ENCODE measurements at places on chromosomes 13 and 19.

- no peak for DNase-seq
Measured at GRCh38 chr13:110118106-110118505, 188.9 kb downstream of the COL4A1 start.

DNA sequence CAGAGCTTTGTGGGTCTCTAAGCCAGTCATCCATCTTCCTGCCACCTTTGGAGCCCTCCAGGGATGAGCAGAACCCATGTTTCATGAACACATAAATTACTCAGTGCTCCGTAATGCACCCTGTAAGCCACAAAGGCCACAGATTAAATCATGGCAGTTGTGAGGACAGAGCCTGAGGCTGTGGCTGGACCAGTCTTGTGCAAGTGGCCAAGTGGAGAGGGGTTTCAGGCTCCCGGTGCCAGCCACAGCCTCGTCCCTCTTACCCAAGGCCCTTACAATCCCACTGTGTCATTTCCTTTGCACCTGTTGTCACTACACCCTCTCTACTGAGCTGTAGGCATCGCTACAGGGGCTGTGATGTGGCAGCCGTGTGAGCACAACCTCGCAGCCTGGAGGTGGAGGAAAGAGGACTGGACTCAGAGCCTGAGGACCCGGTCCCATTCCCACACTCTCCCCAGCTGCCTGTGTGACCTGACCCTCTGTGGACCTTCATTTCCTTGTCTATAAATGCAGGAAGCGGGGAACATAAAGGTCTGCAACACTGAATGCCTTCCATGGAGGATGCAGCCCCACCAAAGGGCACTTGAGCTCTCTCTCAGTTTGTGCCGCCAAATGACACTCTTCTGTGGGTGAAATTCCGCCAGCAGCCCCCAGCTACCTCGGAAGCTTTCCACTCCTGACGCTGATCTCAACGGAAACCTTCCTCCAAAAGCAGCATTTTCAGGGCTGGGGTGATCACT is 792.0 kb downstream of the UQCRFS1 start:
- no peak for DNase-seq

GRCh38 chr13:74678308-74678965 is 544.2 kb upstream of the KLF12 start:
- DNase-seq = no peak

GRCh38 chr19:29625186-29625651 is 19.1 kb downstream of the POP4 start:
- no peak for DNase-seq

DNA sequence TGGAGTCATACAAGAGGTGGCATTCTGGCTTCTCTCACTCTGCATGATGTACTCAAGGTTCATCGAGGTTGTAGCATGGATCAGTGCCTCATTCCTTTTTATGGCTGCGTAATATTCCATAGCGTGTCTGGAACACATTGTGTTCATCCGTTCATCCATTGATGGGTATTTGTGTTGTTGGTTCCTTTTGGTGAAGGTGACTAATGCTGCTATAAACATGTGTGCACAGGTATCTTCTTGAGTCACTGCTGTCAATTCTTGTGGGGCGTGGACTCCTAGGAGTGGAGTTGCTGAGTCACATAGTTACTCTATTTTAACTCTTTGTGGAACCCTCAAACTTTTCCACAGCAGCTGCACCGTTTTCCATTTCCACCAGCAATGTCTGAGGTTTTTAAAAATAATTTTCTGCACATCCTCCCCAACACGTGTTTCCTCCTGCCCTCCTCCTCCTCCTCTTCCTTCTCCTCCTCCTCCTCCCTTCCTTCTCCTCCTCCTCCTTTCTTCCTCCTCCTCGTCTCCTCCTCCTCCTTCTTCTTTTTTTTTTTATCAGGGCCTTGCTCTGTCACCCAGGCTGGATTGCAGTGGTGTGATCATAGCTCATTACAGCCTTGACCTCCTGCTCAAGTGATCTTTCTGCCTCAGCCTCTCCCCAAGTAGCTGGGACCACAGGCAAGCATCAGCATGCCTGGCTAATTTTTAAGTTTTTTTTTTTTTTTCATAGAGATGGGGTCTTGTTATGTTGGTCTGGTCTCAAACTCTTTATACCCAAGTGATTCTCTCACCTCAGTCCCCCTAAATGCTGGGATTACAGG is 2.0 kb upstream of the TMEM221 start:
- no peak for DNase-seq

DNA sequence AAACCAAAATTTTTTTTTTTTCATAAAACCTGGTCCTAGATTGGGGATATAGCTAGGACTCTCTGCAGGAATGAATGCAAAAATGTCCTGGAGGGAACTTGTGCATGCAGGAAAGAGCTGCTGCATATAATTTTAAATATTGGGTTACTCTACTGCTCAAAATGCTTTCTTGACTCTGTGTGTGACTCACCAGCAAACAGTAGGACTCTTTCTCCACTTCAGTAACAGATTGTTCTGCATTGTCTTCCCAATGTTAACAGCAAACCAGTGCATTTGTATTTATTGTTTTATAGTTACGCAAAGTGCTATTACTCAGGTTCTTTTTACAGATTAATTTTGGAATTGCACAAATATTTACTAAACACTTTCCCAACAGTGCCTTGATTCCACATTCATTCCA is 163.7 kb upstream of the KL start:
- no peak for DNase-seq

DNA sequence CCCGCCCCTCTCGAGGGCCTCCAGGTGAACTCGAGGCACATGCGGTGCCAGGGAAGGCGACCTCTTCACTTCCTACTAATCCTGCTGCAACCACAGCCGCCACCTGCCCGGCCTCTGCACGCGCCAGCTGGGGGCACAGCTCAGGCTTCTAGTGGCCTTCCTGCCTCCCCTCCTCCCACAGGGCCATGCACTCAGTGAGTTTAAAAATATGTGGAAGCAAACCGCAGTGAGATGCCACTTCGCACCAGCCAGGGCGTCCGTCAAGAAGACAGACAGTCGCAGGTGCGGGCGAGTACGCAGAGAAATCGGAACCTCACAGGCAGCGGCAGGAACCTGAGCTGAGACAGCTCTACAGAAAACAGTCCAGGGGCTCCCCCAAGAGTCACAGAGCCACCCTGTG is 10.4 kb downstream of the LMNB2 start:
- no peak for DNase-seq

- DNase-seq = no peak
Measured at GRCh38 chr13:63381078-63381859, 1965.6 kb upstream of the PCDH20 start.

DNA sequence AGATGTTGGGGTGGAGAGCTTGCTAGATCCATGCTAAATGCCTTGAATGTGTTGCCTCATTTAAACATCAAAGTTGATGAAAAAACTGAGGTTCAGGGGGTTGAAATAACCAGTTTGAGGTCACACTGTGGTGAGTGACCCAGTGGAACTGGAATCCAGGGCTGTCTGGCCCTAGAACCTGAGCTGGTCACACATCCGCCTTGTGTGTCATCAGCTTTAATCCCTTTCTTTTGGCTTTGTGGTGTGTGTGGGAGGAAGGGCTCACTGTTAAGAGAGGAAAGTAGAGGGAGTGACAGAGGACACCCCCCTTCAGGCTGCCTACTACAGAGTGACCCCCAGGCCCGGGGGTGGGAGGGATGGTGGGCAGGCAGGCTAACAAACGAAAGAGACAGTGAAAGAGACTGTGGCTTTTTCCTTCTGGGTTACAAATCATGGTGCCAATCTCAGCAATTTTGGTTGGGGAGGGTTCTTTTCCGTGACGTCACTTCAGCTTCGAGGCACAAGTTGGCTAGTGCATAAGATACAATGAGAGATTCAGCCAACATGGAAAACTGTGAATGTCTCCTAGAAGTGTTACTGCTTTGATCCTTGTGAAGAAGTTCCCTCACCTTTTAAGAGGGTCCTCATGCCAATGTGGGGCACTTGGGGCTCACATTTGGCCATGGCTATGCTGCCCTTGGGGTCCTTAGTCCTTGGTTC is 164.9 kb downstream of the DLEU7 start:
- DNase-seq = no peak

GRCh38 chr13:110616103-110617101 is 1.1 kb downstream of the NAXD start:
- DNase-seq = no peak

GRCh38 chr13:52925775-52926285 is 77.4 kb upstream of the PCDH8 start:
- no peak for DNase-seq

DNA sequence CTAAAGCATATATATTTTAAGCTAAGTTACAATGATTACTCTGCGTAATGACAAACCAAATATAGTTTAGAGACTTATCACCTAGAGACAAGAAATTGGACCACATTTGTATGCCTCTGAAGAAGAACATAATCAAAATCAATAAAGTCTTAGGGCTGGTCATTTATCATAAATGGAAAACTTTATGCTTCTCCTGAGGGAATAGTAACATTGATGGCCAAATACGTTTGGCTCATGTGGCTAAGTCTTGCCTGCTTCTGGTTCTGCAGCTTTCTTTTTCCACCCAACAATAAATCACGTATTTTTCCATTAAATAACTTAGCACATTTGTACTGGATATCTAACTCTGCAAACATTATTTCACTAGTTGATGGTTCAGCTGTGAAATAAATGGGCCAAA is 458.4 kb downstream of the SLITRK1 start:
- no peak for DNase-seq

DNA sequence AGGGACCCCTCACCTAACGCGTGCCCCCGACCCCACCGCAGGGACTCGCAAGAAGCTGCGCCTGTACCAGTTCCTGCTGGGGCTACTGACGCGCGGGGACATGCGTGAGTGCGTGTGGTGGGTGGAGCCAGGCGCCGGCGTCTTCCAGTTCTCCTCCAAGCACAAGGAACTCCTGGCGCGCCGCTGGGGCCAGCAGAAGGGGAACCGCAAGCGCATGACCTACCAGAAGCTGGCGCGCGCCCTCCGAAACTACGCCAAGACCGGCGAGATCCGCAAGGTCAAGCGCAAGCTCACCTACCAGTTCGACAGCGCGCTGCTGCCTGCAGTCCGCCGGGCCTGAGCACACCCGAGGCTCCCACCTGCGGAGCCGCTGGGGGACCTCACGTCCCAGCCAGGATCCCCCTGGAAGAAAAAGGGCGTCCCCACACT is 4.7 kb upstream of the MYBPC2 start:
- DNase-seq = no peak

GRCh38 chr13:108044954-108045353 is 170.4 kb downstream of the LIG4 start:
- DNase-seq = no peak

DNA sequence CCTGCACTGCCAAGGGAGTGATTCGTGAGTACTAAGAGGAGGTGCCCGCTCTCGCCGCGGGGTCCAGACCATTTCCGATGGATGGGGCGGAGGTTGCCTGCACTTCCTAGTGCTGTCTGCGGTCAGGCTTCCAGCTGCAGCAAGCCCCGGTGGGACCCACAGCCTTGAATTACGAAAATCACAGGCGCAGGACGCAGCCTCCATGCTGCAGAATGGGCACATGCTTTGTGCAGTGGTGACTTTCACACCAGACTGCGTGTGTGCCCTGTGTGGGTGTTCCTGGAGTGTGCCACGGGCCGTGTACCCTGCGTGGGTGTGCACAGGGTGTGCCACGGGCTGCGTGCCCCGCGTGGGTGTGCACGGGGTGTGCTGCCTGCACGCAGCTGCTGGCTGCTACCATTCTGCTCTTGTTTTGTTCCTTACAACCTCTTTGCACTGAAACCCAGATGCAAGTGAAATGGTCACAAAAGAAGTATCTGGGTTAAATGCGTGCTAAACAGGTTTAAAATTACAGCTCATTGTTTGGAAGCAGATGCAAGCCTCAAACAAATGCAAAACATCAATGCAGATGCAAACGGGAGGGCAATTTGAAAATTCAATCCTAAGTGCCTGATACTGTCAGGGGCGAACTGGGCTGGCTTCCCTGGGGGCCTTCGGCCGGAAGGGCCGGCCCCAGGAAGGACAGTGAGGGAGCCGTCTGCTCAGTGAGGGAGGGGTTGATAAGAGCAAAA is 221.2 kb upstream of the SOX1 start:
- DNase-seq = no peak

- DNase-seq = no peak
Measured at GRCh38 chr19:1655987-1656608, 3.7 kb upstream of the TCF3 start.

GRCh38 chr13:109971456-109972090 is 185.2 kb upstream of the IRS2 start:
- no peak for DNase-seq

DNA sequence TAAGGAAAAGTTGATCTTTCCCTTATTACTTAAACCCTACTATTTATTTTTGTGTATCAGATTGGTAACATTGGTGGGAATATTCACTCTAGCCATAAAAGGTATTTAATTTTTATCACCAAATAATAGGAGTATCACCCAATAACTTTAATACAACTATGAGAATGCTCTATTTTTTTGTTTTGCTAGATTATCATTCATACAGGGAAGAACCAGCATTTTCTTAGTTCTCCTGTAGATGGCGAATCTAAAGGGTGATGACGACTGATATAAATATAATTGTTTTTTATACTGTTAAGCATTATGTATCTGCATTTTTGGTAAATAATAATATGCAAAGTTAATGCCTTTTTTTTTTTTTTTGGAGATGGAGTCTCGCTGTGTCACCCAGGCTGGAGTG is 7.9 kb upstream of the FRY start:
- no peak for DNase-seq

DNA sequence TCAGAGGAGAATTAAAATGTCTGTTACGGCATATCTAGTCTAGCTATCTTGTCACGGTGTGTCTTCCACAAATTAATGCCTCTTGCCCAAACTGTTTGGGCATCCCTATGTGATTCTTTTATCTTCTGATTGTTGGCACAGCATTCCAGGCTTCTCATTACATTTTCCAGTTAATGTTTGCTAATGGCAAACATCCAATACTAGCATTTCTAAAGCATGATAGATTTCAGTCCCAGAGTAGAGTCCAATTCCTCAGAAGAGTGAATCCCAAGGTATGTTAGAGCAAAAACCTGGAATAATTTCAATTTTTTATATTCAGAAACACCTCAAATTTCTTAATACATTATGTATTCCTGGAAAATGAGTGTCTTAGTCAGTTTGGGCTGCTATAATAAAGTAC is 684.5 kb upstream of the SLITRK1 start:
- DNase-seq = no peak

DNA sequence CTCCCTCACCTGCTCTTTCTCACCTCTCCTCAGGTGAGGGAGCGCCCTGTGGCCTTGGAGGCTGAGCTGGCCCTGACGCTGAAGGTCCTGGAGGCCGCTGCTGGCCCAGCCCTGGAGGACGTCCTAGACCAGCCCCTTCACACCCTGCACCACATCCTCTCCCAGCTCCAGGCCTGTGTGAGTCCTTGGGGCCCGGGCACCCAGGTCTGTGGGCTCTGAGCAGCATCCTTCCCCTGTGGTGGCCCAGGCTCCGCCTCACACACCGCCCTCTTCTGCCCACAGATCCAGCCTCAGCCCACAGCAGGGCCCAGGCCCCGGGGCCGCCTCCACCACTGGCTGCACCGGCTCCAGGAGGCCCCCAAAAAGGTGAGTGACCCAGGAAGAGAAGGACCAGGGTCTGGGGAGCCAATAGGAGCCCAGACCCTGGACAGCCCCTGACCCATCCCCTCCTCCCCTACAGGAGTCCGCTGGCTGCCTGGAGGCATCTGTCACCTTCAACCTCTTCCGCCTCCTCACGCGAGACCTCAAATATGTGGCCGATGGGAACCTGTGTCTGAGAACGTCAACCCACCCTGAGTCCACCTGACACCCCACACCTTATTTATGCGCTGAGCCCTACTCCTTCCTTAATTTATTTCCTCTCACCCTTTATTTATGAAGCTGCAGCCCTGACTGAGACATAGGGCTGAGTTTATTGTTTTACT is 1.9 kb downstream of the IFNL1 start:
- DNase-seq = peak; percentile 38

- DNase-seq = no peak
Measured at GRCh38 chr19:7450243-7451223, 38.3 kb downstream of the PEX11G start.

- DNase-seq = no peak
Measured at GRCh38 chr19:850979-851335, 1.1 kb upstream of the ELANE start.
